ENCODE measurements at places on chromosomes 4 and X.

DNA sequence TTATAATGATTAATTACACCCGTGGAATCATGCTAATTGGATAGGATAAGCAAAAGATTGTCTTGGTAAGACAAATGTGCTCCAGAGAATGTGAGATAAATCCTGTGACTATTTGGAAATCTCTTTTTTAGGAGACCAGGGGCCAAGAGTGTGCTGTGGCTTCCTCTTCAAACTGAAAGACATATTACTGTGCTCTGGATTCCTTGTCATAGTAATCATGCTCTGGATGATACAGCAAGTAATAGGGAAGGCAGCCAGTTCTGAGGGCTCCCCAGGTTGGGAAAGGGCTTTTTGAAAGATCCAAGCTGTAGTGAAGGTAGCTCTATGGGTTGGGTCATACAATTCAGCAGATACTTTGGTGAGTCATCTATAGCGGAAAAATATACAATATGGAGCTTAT, 600.5 kb downstream of the PCDH18 start:
- DNase-seq = no peak

- DNase-seq = no peak
These were observed 203.5 kb downstream of the PRDM5 start for GRCh38 chr4:120718979-120719566.

GRCh38 chr4:93513851-93514250, 314.7 kb upstream of the ATOH1 start:
- no peak for DNase-seq

GRCh38 chr4:169269916-169270809, 593 bp downstream of the SH3RF1 start:
- DNase-seq = no peak

- DNase-seq = no peak
These were observed 1.0 kb downstream of the ZDHHC9 start for GRCh38 chrX:129842510-129843208.

GRCh38 chr4:134147941-134148340, 53.6 kb downstream of the PABPC4L start:
- no peak for DNase-seq

GRCh38 chr4:36054694-36055422, 189.5 kb downstream of the ARAP2 start:
- DNase-seq = no peak

- no peak for DNase-seq
These were observed 192.2 kb upstream of the LEF1 start for GRCh38 chr4:108360754-108361445.

GRCh38 chr4:109912706-109913595, at the start of gene EGF:
EGF (plus strand) TSS chr4:109912883; CDS start chr4:109913336, 453 bp downstream.
- DNase-seq = no peak

- DNase-seq = no peak
These were observed 16.9 kb upstream of the LOC101059915 start for GRCh38 chrX:71650333-71650969.

DNA sequence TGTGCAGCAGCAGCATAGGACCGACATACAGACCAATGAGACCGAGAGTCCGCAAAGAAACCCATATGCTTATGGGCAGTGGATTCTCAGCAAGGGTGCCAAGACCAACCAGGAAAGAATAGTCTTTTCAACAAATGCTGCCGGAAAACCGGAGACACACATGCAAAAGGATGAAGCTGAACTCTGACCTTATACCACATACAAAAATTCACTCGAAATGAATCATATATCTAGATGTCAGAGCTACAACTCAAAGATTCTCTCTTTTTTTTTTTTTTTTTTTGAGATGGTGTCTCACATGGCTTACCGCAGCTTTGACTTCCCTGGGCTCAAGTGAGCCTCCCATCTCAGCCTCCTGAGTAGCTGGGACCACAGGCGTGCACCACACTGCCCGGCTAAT, 16.0 kb upstream of the MXD4 start:
- DNase-seq = no peak

DNA sequence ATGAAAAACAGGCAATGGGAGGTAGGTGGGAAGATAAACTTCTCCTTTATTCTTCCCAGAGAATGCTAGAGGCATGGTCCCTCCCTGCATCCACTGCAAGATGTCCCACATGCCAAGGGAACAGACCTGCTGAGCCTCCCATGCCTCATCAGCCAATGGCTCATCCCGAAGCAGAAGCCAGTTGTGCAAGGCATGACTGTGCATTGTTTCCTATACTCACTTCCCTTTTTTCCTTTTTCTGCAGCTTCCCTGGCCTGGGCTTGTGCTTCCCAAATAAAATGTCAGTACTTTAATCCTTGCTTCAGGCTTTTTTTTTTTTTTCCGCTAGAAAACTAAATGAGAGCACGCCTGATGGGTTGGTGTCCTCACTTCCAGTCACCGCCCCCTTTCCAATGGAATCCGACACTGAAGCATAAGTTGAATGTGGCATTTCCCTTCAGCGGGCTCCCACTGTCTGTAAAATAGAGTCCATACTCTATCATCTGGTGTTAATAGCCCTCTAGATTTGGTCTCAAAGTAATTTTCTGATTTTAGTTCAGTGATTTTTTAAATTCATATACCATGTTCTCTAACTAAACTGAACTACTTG, 239.0 kb upstream of the JADE1 start:
- DNase-seq = no peak

DNA sequence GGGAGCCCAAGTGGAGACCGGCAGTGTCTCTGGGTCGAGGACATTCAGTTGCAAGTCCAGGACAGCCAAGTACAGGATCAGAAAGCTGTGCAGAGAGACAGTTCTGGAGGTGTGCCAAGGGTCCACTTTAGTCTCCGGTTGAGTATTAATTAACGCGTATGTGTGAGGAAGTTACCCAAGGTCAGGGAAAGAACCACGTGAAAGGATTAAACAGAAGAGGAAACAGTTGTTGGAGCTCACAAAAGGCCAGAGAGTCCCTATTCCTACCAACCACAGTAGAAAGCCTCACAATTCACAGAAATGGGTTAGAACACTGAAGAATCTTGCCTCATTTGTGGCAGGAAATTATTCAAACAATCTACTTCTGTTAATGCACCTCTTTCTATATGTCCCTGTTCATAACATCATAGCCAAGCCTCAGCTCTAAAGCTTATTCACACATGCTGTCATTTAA, 17.9 kb upstream of the NSUN7 start:
- no peak for DNase-seq

DNA sequence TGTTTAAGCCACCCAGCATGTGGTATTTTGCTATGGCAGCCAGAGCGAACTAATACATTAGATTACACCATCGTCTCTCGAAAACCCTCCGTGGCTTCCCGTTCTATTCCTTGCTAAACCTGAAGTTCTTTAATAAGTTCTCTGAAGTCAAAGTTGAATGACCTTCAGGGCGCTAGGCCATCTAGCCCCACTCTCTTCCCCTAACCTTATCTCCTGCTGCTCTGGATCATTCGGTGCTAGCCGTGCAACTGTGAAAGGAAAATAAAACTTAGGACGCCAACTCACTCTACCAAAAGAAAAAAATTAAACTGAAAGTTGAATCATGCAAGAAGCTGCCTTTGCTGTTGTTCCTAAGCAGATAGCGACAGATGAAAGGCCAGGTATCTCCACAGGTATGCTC, 40.0 kb downstream of the CHRNA9 start:
- no peak for DNase-seq

GRCh38 chr4:116636917-116637316, 448.5 kb downstream of the TRAM1L1 start:
- no peak for DNase-seq

DNA sequence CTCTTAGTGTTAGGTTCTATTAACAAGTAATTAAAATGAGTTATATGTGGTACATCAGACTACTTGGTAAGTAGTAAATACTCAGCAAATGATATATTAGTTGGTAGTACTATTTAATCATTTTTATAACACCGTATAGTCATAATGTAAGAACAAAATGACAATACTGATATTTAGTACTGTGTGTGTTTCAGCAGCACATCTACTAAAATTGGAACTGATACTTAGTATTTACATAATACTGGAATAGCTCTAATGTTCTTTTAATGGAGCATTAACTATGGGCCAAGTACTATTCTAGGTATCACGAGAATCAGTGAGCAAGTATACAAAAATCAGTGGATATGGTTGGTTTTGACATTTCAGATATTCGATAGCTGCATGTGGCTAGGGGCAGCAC, 35.3 kb downstream of the ERVMER34-1 start:
- no peak for DNase-seq

GRCh38 chr4:109206620-109207019, 95.8 kb downstream of the COL25A1 start:
- no peak for DNase-seq
